ENCODE measurements at places on chromosomes 16 and 17.

DNA sequence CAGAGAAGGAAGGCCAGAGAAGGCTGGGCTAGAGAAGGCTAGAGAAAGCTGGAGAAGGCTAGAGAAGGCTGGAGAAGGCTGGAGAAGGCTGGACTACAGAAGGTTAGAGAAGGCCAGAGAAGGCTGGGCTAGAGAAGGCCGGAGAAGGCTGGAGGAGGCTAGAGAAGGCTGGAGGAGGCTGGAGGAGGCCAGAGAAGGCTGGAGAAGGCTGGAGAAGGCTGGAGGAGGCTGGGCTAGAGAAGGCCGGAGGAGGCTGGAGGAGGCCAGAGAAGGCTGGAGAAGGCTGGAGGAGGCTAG, 6.4 kb upstream of the OGFOD3 start:
- DNase-seq, result no peak

GRCh38 chr17:72336026-72336803, 215.4 kb downstream of the SOX9 start:
- DNase-seq, result no peak

DNA sequence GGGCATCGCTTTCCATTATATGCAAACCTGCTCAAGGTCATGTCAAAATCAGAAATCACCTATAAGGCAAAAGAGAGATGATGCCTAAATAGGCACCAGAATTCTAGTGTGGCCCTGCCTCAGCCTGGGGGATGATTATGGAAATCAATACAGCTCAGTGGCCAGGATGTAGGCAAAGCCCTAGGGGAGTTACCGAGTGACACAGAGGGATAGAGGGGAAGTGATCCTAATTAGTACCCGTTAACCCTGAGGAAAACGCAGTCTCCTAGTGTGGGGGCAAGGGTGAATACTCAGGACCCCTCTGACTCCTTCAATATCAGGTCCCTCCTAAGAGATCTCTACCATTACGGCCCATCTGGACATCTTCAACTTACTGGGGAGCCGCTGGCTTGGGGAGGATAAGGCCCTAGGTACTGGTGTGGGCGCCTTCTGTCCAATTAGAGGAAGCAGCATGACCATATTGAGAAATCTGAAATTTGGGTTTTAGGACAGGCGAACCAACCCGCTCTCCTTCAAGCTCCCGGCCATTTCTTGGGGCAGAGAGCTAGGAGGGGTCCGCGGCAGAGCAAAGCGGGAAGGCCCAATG, 725 bp downstream of the NT5C3B start:
- DNase-seq, result no peak

DNA sequence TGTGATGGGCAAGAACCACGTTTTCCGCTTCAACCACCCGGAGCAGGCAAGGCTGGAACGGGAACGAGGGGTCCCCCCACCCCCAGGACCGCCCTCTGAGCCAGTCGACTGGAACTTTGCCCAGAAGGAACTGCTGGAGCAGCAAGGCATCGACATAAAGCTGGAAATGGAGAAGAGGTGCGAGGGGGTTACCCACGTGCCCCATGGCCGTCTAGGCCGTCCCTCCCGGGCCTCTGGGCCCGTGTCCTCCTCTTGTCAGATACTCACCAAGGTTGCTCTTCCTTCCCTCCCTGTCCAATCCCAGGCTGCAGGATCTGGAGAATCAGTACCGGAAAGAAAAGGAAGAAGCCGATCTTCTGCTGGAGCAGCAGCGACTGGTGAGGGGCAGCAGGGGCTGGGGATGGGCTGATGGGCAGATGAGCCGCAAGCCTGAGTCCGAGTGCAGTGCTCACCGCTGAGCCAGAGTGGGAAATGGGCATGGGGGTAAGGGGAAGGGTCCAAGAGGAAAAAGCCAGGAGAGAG, 14.7 kb downstream of the SLC52A1 start:
- no peak for DNase-seq

DNA sequence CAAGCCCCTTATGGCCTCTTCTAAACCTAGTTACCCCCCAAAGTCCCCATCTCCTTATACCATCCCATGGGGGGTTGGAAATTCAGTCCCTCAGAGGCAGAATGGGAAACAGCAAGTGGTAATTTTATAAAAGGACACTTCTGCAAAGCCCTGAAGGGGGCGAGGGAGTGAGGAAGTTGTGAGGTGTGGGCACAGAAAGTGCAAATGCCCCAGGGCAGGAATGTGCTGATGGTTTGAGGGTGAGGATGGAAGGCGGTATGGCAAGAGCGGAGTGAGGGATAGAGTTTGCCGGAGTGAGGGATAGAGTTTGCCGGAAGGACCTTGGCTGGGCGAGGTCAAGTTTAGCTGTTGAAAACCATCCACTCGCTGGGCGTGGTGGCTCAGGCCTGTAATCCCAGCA, 52.7 kb downstream of the HAPSTR1 start:
- DNase-seq, result no peak

- DNase-seq, result no peak
Measured at GRCh38 chr17:15891318-15891717, 53.6 kb upstream of the ADORA2B start.

DNA sequence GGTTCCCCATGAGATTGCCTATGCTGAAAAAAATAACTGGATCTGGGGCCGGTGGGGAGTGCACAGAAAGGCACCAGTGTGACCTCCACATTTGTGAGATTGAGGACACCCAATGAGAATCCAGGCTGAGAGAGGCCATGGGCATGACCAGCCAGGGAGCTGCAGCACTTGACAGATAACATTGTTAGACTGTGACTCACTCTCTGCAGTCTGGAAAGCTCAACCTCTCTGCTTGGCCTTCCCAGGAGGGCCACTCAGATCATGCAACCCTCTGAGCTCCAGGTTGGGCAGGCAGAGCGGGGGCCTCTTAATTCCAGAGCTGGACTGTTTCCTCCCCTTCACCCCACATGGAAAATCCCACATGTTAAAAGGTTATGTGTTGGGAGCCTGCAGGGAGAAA, 30.1 kb downstream of the FZD2 start:
- no peak for DNase-seq

- no peak for DNase-seq
Measured at GRCh38 chr17:75759457-75759856, 5.5 kb downstream of the GALK1 start.

GRCh38 chr16:73978407-73978784, 318.2 kb upstream of the PSMD7 start:
- no peak for DNase-seq

GRCh38 chr16:4114257-4115208, 1.7 kb downstream of the ADCY9 start:
- no peak for DNase-seq

DNA sequence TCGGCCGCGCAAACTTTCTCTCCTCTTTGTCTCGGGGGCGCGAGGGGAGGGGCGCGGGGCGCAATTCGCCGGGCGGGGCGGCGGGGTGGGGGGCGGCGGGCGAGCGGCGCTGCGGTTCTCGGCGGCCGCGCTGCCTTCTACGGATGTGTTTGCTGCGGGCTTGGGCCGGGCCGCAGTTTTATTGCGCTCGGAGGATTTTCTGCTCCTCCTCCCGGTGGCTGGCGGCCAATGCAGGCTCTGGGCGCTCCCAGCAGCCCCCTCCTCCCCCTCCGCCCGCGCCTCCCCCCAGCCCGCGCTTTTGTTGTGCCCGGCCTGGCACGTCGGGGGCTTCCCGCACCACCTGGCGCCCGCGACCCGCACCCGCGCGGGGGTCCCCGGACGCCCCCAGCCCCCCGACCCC, at the start of gene TIMP2:
Gene TIMP2, minus strand, starts transcription at position 154 of the 400 bp plus-strand sequence. CDS start 299 bp downstream, outside the sequence.
- peak; percentile 58 for DNase-seq

- DNase-seq, result no peak
Measured at GRCh38 chr16:84832488-84833143, 12.8 kb downstream of the CRISPLD2 start.

DNA sequence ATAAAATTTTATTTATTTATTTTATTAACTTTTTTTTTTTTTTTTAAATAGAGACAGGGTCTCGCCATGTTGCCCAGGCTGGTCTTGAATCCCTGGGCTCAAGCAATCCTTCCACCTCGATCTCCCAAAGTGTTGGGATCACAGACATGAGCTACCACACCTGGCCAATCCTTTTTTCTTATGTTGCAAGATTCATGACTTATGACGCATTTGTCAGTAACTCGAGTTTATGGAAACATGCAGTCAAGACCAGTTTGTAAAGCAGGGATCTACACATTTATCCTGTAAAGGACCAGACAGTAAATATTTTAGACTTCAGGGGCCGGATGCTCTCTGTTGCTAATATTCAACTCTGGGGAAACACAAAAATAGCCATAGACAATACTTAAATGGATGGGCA, 9.4 kb upstream of the MAP2K6 start:
- DNase-seq, result no peak

- no peak for DNase-seq
Measured at GRCh38 chr16:56423584-56424403, 1.6 kb downstream of the AMFR start.

GRCh38 chr17:57463103-57463885, 207.0 kb downstream of the MSI2 start:
- DNase-seq, result no peak

GRCh38 chr16:69745232-69745612, 9.5 kb downstream of the NOB1 start:
- DNase-seq, result no peak

DNA sequence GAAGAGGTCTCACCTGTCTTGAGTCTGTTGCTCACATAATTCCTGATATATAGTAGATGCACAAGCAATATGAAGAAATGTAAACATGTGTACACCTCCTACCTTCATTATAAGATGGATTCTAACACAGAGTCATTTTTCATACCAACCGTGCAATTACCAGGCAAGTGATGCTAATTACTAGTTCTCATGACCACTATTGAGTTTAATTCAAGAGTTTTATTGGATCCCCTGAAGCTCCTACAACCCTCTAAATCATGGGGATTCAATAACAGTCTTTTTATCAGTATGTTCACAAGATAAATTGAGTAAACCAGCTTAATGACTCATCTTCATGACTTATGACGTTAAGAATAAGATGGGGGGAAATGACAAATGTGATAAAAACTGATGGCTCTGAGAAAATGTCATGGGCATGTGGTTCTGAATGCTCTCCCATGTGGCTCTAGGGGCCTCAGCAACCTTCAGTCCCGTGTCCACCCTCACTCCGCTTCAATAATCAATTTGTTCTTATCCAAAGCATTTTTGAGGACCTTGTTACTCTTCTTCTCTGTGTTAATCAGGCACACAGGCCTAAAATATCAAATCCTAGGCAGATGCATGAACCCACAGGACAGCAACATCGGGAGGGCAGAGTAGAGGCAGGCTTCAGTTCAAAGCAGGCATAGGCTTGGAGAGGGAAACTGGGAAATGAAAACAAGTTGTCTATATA, 42.8 kb downstream of the PRAC1 start:
- DNase-seq, result no peak

- DNase-seq, result no peak
Measured at GRCh38 chr16:78638371-78638770, 538.9 kb downstream of the WWOX start.

GRCh38 chr17:47929218-47930000, 12.0 kb upstream of the PNPO start:
- no peak for DNase-seq

GRCh38 chr16:84277244-84277823, 17.3 kb upstream of the WFDC1 start:
- peak; percentile 57 for DNase-seq

GRCh38 chr17:66518108-66518507, 215.7 kb downstream of the PRKCA start:
- no peak for DNase-seq

DNA sequence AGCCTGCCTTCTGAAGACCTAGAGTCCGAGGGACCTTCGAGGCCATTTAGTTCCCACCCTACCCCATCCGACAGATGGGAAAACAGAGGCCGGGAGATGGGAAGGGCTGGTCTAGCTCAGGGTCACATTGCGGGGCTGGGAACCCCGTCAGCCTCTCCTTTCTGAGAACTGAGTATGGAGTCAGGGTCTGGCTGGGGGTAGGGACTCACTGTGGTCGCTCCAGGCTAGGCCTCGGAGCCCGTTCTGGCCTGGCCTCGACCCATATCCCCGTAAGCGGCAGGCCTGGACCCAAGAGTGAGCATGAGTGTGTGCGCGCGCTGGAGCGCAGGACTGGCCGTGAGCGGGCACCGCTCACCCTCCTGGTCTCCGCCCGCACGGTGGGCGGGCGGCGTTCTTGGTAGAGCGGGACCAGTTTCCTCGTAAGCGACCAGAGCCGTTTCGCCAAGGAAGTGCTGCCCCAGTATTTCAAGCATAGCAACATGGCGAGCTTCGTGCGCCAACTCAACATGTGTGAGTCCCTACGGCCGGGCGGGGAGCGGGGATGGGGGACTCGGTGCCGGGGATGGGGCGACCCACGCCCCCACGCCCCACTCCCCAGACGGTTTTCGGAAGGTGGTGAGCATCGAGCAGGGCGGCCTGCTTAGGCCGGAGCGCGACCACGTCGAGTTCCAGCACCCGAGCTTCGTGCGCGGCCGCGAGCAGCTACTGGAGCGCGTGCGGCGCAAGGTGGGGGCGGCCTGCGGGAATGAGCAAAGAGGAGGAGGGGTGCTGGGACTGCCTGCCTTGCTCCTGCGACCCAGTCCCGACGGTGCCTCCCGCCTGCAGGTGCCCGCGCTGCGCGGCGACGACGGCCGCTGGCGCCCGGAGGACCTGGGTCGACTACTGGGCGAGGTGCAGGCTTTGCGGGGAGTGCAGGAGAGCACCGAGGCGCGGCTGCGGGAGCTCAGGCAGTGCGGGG, 855 bp downstream of the HSF4 start:
- no peak for DNase-seq

DNA sequence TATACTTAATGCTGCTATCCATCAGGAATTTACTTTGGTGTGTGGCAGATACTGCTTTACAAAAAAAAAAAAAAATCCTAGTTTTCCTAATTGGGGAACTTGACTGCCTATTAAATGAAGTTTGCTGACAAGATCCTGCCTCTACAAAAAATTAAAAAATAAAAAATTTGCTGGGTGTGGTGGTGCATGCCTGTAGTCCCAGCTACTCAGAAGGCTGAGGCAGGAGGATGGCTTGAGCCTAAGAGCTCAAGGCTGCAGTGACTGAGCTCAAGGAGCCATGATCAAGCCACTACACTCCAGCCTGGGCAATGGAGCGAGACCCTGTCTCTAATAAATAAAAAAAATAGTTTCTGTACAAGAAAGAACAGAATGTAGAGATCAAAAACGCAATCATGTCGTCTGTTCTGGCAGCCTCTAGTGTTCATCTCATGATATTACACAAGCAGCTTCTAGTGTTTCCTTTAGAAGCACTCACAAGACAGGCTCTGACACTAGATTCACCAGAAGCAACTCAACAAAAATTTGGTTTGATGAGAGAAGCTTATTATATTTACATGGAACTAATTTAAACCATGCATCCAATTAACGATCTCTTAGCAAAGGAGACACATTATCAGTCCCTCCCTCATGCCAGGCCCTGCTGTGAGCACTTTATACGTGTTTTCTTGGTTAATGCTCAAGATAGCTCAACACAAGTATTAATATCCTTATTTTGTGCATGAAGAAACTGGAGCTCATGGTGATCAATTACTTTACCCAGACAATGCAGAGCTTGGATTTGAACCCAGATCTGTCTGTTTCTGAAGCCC, 6.8 kb upstream of the KRTAP17-1 start:
- no peak for DNase-seq

- DNase-seq, result no peak
Measured at GRCh38 chr17:48624544-48625494, 1.3 kb downstream of the HOXB9 start.

DNA sequence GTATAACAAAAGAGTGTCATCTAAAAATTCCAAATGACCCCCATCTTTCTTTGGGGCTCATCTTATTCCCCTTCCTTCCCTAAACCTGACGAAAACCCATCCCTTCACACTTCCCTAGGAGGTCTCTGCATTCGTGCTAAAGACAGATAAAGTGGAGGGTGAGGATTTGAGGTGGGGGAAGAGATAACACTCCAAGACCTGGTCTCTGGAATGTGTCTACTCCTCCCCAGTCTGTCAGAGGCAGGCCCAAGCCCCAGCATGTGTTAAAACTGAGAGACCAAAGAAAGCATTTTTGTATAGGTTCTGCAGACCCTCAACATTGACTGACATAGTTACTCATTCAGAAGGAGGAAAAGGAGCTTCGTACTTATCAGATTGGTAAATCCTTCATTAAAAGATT, 11.0 kb upstream of the LHX1 start:
- DNase-seq, result no peak
